ENCODE measurements at places on chromosomes 3 and 15.

DNA sequence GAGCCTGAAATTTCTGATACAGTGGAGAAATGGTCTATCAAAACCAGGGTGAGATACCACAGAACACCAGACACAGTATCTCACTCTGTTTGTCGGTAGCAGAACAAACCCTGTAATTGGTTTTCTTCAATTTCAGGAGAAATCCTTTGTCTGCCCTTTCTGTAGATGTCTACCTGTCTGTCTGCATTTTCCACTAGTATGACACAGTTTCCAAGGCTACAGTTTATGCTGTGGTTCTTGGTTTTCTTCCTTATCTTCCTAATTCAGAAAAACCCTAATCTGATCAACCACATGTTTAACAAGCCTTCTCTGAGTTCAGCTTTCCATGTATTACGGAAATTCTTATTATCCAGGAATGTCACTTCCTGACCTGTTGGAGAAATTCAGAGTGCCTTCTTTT lies 70.8 kb downstream of the SCN11A start:
- DNase-seq: no peak

DNA sequence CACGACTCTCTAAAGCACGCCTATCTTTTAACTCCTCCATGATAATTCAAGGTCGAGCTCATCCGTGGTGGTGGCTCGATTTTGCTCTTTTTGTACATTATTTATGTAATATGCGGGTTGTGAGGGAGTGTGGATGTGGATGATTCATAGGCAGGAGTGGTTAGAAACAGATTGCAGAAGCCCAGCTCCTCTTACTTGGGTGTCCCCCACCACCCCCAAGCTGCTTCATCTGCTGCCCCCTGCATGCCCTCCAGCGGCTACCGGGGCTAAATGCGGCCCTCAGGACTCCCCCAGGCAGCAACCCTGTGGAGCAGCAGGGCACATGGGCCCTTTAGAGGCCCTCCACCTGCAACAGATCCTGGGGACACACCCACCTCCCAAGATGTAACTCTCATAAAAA lies 111.5 kb upstream of the SELENOK start:
- DNase-seq: no peak

GRCh38 chr3:127140501-127141460 lies 52.1 kb upstream of the PRR23E start:
- DNase-seq: no peak

GRCh38 chr15:101378171-101378755 lies 83.2 kb upstream of the SNRPA1 start:
- DNase-seq: no peak

DNA sequence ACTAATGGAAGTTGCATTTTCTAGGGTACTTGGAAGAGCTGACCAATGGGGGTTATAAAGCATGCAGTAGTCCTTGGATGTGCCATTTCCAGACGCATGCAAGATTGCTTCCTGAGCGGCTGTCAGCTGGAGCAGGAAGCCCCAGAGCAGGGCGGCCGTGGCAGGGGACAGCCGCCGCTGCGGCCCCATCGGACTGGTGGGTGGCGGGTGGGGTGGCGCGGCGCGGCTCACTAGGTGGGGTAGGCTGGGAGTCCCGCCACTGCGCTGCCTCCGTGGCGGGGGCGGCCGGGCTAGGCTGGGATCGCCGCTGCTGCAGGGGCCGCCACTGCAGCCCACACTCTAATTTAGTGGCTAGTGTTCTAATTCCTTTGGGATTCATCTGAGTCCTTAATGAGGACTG lies 56.5 kb upstream of the FGF7 start:
- no peak for DNase-seq
